Fibroblast of skin of right quadriceps (primary cell): ENCODE measurements at places on chromosomes 2 and 18.

GRCh38 chr2:181642086-181642485, 14.8 kb downstream of the CERKL start:
- DNase-seq, result no peak

DNA sequence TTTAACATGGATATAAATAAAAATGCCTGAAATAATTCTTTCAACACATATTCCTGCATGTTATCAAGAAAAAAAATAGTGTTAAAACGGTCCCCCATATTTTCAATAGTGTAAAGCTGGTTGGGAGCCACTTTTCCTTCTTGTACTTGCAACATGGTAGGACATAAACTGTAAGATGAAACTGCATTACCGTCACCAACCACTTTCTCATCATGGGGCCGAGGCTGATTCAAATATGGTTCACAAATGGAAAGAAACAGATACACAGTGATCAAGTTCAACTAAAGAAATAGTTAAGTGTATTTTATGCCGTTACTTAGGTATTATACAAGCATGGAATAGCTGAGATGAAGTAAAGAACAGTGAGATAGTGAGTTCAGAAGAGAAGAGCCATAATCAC, 360.7 kb downstream of the ZEB2 start:
- DNase-seq, result no peak

DNA sequence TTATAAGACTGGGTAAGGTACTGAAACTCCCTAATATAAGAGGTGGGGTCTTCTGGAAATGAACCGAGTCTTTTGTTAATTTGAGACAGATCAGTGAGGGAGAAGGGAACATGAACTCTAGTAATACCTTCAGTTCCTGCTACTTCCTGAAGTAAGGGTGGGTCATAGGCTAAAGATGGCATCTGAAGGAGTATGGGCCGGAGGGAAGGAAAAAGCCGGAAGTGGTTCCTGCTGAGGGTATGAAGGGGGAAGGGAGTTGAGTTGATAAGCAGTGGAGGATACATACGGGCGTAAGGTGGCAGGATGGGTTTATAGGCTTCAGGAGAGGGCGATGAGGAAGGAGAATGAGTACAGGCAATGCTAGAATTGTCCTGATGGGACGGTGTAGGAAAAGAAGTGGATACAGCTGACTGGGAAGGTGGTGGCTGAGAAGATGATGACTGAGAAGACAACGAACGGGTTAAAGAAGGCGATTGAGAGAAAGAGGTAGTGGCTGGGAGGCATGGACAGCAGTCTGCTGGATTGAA, 58.2 kb downstream of the KYNU start:
- no peak for DNase-seq

- no peak for DNase-seq
These were observed 260.1 kb downstream of the CYRIA start for GRCh38 chr2:16405551-16405950.

DNA sequence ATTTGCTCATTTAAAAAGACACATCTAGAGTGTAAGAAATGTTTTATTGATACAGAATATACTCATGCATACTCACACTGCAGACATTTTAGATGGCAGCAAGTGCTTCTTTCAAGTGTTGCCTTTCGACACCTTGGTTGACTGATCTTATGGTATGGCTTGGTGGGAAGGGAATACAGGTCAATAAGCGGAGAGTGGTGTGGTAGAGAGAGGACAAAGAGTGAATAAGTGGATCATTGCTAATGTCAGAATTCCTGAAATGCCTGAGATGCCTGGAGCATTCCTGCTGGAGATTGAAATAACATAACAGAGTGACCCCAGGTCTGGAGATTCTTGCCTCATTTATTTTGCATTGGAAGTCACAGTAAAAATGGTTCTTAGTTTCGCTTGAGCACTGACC, 76.7 kb downstream of the RND3 start:
- DNase-seq, result peak; percentile 79

- DNase-seq, result no peak
These were observed 2.2 kb downstream of the SIX3 start for GRCh38 chr2:44943693-44944101.

DNA sequence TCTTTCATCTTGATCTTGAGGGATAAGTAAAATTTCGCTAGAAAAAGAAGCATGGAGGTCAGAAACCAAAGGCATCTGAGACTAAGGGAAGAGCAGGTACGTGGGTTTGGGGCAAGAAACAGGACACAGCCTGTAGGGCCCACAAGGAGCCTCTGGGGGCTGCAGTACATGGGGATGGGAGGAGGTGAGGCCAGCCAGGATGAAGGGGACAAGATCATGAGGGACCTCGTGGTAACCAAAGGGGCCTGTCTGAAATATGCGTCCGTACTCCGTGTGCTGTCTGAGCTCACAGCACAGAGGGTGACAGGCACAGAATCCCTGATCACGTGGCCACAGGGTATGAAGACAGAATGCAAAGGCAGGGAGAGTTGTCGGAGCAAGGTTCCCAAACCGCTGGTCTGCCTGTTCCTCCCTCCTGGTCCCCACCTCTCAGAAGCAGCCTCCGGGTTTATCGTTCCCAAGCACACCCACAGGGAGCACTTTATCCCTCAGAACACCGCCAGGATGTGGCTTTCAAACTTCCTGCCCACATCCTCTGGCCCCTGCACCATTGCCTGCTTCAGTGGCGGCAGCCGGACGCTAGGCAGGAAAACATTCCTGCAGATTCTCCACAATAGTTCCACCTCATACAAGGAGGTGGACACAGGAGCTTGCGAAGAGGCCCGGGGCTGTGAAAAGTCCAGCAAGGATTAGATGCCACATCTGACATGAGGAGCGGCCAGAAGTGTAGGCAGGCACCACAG, 12.0 kb downstream of the TMEM163 start:
- DNase-seq, result no peak

DNA sequence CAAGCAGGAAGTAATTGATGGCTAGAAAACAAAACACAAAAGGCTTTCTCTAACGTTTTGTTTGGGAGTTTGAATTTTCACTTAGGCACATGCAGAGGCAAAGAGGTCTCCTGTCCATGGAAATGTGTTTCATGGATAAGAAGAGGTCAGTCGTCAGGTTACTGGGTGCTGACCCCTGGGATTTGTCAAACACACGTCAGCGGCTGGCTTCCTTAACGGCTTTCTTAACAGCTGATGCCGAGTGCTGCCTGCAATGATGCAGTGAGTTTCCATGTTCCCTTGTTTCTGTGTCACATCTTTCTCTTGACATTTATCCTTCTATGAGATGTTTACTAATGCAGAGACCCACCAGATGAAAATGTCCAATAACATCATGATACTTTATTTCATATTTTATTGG, 31.7 kb downstream of the GPR39 start:
- no peak for DNase-seq

DNA sequence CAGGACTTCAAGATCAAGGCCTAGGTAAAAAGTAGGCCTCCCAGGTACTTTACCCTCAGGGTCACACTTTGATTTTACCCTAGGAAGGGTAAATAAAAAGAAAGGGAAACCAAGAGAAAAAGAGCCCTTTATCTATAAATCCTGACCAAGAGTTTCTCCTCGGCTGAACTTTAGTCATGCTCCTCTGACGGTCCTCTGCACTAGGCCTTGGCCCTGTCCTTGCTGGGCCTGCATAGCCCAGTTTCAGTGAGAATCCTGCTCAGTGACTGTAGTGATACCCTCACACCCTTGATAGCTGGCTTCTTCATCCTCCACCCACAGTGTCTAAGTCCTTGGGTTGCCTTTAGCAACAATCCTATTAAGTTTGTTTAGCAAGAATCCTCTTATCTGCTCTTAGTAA, 20.5 kb upstream of the ITSN2 start:
- DNase-seq, result no peak

DNA sequence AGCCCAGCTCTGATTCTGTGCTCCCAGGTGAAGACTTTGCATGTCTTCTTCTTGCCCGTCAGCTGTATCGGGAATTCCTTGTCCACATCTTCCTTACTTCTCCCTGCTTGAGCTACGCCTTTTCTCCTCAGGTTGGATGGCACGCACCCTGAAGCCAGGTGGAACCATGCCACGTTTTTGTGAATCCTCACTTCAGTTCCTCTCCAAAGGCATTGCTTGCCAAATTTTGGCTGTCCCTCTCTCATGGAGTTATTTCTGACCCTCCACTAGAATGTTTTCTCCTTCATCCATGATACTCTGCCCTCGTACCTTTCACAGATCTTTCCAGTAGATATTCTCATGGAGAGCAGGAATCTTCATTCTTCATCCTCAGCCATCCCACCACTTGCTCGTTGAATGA, 20.2 kb downstream of the ZCCHC2 start:
- DNase-seq, result no peak

- DNase-seq, result no peak
These were observed 17.8 kb downstream of the RFTN2 start for GRCh38 chr2:197657562-197657961.

DNA sequence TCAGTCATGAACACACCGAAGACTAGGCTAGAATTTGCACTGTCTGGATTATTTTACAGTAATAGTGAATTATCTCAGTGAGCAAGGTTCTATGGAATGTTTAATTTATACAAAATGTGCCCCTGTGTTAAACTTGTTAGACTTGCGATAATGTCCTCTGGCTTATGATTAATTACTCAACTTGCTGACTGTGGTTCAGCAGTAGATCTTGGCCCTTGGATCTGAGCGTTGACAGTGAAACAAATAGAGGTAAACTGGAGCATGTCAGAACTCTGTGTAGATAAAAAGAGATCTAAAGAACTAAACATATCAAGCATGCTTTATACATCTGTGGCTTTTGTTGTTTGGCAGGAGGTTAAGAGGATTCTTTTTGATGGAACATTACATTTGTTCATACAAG, 407.6 kb downstream of the DSEL start:
- peak; percentile 15 for DNase-seq

- no peak for DNase-seq
These were observed 5.6 kb downstream of the WNT10A start for GRCh38 chr2:218885981-218886947.

- DNase-seq, result no peak
These were observed 194.7 kb downstream of the RAB3GAP1 start for GRCh38 chr2:135246711-135247270.

- DNase-seq, result no peak
These were observed 146.5 kb downstream of the NETO1 start for GRCh38 chr18:72721330-72721729.

DNA sequence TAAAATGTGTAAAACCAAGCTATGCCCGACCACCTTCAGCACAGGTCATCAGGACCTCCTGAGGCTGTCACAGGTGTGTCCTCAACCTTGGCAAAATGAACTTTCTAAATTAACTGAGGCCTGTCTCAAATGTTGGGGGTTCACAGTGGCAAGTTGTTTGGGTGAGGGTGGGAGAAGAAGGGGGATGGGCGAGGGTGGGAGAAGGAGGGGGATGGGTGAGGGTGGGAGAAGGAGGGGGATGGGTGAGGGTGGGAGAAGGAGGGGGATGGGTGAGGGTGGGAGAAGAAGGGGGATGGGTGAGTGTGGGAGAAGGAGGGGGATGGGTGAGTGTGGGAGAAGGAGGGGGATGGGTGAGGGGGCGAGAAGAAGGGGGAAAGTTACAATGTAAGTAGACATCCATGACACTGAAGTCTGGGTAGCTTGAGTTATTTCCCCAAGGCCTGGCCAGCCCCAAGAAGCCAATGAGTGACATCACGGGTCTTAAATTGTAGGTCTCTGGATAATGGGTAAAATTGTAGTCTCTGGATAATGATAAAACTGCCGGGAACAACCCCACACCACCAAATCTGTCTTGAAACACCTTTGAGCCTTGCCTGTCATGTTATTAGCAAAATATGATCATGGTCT, 56.3 kb downstream of the TIMM21 start:
- DNase-seq, result peak; percentile 12

DNA sequence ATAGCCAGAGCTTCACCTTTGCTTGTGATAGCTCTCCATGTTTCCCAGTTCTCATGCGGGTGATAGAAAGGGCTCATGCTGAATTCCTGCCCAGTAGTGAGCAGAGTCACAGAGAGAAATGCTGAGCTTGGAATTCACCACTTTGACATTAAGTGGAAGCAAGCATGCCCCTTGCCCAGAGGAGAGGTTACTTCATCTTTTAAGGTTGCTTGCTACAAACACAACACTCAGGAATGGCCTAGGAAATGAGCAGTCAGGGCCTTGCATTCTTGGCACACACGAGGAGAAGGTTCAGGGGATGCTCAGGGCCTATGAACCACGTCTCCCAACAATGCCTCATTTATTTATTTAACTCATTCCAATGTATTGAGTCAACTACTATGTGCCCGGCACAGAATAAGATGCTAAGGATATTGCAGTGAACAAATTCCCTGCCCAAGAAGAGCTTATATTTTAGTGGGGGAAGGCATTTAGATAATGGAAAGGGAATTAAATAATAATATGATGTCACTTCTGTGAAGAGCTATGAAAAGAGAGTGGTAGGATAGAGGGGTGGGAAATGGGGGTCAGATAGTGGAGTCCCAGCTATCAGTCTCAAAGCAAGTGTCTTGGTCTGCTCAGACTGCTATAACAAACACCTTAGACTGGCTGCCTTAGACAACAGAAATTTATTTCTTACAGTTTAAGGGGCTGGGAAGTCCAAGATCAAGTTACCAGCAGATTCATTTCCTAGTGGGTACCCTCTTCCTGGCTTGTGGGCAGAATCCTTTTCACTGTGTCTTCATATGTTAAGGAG, 42.1 kb downstream of the DDX18 start:
- peak; percentile 95 for DNase-seq

GRCh38 chr2:26509141-26509540, 31.2 kb upstream of the OTOF start:
- no peak for DNase-seq

GRCh38 chr2:84088656-84089055, 370.4 kb downstream of the SUCLG1 start:
- no peak for DNase-seq

DNA sequence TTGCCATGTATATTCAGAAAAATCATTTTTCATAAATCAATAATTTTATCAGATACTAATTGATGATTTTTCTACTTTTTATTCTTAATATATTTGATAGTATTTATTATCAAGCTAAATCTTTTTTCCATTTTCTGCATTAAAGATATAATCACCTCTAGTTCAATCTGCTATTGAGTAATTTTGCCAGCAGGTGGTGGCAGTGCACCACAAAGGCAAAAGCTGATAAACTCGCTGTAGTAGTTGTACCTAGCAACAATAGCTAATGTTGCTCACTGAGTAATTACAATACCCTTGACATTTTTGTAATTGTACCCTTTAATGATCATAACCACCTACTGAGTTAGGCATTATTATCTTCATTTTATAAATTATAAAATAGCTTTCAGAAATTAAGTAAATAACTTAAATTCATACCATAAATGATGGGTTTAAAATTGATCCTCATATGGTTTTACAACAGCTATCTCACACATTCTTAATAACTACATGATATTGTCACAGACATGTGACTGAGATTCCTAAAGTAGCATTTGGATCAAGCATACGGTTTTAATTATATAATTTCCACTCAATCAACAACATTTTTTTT, 52.0 kb upstream of the CALCRL start:
- DNase-seq, result peak; percentile 57

- peak; percentile 64 for DNase-seq
These were observed 62.0 kb downstream of the CACNB4 start for GRCh38 chr2:152036611-152037469.
